Stimulated activated CD4-positive, alpha-beta T cell treated with anti-CD3 and anti-CD28 coated beads, Interleukin-4, amount 100 ng/mL, for 48 hours (primary cell): ENCODE measurements at places on chromosomes 2 and 18.

- DNase-seq: no peak
Measured at GRCh38 chr2:118683460-118683859, 164.0 kb downstream of the EN1 start.

- DNase-seq: no peak
Measured at GRCh38 chr2:65275141-65275915, 47.7 kb downstream of the ACTR2 start.

DNA sequence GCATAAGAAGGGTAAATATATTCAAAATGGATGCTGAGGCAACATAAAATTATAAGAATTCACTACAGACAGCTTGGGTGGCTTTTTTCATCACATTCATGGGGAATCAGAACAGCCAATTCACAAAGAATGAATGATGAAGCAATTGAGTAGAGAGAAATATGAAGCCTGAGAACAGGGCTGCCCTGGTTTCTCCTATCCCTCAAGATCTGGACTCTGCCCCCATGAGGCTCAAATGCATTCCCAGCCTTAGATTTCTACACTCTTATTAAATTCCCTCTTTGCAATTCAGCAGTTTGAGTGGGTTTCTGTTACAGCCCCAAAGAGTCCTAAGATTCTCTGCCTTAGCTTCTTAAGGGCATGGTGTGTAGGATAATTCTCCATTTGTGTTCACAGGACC lies 172.5 kb downstream of the MAIP1 start:
- DNase-seq: no peak

DNA sequence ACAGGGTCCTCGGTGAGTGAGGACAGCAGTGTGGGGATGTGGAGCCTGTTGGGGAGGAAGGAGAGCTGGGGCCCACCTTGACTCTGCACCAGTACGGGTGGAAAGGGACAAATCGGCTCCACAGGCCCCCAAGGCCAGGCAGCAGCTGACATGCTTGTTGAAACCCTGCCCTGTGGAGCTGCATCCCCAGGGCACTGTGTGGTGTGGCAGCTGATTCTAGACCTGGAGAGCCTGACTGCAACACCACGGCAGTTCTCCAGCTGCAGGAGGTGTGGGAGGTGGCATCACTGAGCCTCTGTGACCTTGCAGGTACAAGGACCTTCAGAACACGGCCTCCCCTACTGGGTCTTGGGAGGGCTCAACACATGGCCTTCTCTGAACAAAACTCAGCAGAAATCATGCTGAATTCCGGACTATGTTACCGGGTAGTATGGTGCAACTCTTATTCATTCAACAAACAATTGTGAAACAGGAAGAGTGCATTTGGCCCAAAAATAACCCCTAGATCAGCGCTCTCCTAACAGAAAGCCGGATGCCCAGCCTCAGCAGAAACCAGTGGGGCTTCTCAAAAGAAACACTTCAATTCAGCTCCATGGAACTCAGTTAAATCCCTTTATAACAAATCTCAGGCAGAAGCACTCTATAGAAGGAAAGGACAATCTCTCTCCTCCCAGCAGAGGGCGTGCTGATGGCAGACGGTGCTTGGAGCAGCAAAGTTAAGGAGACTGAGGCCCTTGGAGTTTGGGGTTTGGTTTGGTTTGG lies 104.4 kb upstream of the SALL3 start:
- peak; percentile 17 for DNase-seq

DNA sequence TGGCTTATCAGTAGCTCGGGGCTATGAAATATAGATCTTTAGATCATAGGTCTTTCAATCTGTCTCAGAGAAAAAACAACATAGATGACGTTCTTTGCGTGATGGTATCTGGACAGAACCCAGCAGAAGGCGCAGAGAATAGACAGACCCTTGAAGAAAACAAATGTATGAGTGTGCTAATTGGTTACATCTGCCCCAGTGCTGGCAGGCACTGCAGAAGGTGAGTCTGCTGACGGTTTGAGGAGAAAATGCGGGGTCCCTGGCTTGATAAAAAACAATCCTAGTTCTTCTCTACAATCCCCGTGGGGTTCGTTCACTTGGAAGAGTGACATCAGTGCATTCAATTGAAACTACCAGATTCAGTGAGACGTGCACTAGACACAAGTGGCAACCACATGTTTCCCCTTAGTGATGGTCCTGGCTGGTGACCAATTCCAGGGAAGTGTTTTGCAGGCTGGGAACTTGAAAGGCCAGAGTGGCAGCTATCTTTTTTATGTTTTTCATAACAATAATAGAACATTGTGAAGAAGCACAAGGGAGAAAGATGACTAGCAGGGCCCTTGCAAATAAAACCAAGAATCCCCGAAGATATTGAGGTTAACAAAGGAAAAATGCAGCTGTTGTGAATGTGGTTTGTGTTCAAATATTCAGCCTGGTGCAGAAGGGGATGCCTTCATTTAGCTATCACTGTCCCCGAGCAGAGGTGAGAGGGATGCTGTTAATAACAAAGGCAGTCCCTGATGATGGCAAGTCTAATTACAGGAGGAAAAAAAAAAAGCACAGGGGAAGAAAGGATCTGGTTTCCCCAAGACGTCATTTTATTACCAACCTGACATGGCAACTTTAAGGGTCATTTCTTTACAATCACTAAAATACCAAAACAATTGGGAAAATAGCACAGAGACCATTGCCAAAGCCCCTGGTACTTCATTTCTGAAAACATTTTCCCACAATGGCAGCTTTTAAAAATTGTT lies 337.6 kb upstream of the FIGN start:
- DNase-seq: no peak

DNA sequence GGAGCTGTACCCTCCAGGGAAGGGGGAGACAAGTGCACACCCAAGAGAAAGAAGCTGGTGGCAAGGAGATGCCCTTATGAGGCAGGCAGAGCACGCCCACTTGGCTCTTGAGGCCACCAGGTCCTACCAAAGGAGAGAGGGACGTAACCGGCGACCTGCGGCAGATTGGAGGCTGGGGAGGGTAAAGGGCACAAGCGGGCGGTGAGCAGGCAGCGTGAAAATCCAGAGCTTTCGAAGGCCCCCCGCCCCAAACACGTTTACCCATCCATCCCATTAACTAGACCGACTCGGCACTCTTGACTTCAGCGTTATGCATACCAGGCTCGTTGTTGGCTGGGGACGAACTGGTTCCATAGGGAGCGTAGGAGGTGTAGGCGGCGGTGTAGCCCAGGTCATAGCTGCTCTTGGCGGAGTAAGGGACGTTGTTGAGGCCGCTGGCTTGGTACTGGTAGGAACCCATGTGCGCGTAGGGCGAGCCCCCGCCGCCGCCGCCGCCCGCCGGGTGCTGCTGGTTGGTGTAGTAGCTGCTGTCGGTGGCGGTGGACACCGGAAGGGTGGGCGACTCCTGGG lies 794 bp downstream of the DLX2 start:
- DNase-seq: no peak

DNA sequence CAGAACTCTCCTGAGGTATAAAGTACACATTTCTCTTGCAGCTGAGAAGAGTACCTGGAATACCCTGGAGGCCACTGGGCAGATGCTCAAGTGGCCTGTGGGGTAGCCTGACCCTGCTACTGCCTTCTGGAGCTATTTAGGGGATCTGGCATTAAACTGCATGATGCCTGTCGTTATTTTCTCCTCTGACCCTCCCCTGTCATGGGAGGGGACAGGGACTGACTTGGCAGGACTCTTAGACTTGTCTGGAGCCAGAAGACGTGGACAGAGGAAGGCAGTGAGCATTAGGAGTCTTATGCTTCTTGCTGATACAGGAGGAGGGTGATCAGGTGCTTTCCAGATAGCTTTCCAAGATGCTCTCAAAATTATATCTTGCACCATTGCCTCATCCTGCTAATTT lies 24.8 kb downstream of the CNRIP1 start:
- DNase-seq: no peak

DNA sequence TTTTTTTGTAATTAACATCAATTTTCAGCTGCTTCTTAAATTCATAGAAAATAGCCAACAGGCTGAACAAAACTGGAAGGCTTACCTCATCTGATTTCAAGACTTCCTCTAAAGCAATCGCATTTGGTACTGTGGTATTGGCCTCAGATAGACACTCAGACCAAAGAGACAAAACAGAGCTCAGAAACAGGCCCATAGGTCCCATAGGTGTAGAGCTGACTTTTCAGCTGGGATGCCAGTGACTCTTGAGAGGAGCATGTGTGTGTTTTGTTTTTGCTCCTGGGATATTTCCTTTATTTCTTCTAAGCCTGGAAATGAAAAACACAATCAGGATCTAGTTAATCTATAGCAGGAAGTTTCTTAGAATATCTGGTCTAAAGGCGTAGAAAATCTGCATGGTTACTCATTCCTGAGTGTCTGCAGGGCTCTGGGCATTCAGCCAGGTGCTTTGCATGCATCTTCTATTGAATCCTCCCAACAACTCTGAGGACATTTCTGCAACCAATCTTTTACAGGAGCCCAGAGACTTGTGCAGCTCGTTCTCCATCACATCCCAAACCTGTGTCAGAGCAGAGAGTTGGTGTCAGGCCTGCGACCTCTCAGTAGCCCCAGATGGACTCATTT lies 190.8 kb downstream of the RTP5 start:
- DNase-seq: no peak

DNA sequence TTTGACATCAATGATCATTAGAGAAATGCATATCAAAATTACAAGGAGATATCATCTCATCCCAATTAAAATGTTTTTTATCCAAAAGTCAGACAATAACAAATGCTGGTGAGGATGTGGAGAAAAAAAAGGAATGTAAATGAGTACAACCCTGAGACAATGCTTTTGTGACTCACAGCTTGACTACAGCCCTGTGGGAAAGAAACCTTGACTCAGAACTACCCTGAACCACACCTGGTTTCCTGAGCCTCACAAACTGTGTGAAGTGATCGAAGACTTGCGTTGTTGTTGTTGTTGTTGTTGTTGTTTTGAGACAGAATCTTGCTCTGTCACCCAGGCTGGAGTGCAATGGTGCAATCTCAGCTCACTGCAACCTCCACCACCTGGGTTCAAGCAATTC lies 266.6 kb upstream of the MYT1L start:
- no peak for DNase-seq

GRCh38 chr2:235286622-235287374 lies 207.0 kb upstream of the AGAP1 start:
- DNase-seq: no peak

DNA sequence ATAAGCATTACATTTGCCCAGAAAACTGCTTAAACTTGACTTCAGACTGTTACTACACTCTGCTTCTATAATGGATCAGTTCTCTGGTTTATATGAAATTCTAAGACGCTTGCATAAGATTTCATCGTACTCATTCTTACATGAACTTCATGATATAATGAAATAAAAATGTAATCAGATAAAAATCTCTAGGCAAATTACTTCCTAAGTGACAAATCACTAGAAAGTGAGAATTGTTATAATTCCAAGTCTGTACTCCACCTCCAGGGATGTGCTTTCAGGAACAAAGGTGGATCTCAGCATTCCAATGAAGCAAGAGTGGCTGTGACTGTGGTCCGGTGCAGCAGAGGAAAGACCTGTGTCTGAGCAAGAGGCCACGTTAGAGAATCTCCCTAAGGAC lies 226.2 kb downstream of the PIEZO2 start:
- DNase-seq: no peak
